Smooth muscle cell of trachea (primary cell): ENCODE measurements at places on chromosomes 7 and 10. TPM values are rescaled to one million over a fixed set of nuclear protein-coding genes. Genes with fewer than 3 reads are reported as not detected.

Gene SPDYE1
- total RNA-seq, result not detected in 2 replicates

Gene HYAL4
- 0.17 and 0.44 TPM in 2 replicates for total RNA-seq

Gene GSTO2
- 3.8 and 7.9 TPM in 2 replicates for total RNA-seq

Gene ARL4A
- 12.7 and 32.7 TPM in 2 replicates for total RNA-seq
